ENCODE measurements at places on chromosomes 4 and X. TPM values are rescaled to one million over a fixed set of nuclear protein-coding genes. Genes with fewer than 3 reads are reported as not detected.

DNA sequence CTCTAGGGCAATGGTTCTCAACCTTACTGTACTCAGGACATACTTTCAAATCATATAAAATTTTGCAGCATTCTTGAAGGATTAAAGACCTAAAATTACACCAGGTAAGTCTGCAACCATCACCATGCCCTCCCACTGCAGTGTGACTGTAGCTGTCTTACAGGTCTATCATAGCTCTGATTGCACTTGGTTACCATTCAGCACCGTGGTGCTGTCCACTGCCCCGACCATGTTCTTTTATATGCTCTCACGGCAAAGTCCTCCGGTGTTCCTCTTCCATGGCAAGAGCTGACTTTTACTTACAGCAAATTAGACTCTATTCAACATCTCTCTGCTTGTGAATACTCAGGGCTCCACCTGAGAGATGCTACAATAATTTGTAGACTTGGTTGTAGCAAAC, 11.5 kb downstream of the CRMP1 start:
- H3K27me3 ChIP-seq: peaks cover 13% of the 10 kb centered on the region
- no peak for DNase-seq

- no peak overlapping the region for H3K27ac ChIP-seq
- no peak for DNase-seq
- no peaks in the 10 kb centered on the region for H3K4me1 ChIP-seq
- peaks cover 2% of the 10 kb centered on the region for H3K27me3 ChIP-seq
These were observed 1.2 kb downstream of the C4orf50 start for GRCh38 chr4:6017030-6017429.

- H3K4me3 ChIP-seq: no peak overlapping the region
- H3K27ac ChIP-seq: no peak overlapping the region
- no peaks in the 10 kb centered on the region for H3K36me3 ChIP-seq
- peaks cover 15% of the 10 kb centered on the region for H3K4me1 ChIP-seq
- DNase-seq: no peak
These were observed 245.7 kb downstream of the TENM3 start for GRCh38 chr4:182488896-182489295.

- no peaks in the 10 kb centered on the region for H3K4me1 ChIP-seq
- H3K36me3 ChIP-seq: no peaks in the 10 kb centered on the region
- no peak overlapping the region for H3K4me3 ChIP-seq
- no peaks in the 10 kb centered on the region for H3K27me3 ChIP-seq
- DNase-seq: no peak
- no peak overlapping the region for H3K27ac ChIP-seq
These were observed 580.8 kb upstream of the FTHL17 start for GRCh38 chrX:31652650-31653049.

GRCh38 chr4:131989576-131989975, 1159.5 kb upstream of the PCDH10 start:
- DNase-seq: no peak
- H3K4me1 ChIP-seq: no peaks in the 10 kb centered on the region
- H3K4me3 ChIP-seq: no peak overlapping the region
- H3K27ac ChIP-seq: no peak overlapping the region

- DNase-seq: peak; percentile 25
- no peak overlapping the region for H3K4me3 ChIP-seq
- no peaks in the 10 kb centered on the region for H3K27me3 ChIP-seq
- no peaks in the 10 kb centered on the region for H3K36me3 ChIP-seq
- no peak overlapping the region for H3K27ac ChIP-seq
These were observed 33.2 kb downstream of the ARHGAP10 start for GRCh38 chr4:147765121-147765529.

DNA sequence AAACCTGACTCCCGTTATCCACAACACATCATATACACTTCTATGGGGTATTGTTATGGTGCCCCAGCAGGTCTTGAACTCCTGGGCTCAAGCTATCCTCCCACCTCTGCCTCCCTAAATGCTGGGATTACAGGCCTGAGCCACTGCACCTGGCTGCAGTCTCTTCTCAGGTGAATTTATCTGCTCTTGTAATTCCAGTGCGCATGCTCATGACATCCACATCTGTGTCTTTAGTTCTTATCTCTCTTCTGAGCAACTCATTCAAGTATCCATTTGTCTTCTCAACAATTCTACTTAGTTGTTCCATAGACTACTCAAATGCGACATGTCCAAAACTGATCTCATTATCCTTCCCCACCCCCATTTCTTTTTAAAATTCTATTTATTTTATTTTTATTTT, 20.5 kb upstream of the MID2 start:
- DNase-seq: no peak
- no peaks in the 10 kb centered on the region for H3K27me3 ChIP-seq
- H3K36me3 ChIP-seq: no peaks in the 10 kb centered on the region
- H3K4me3 ChIP-seq: no peak overlapping the region
- H3K4me1 ChIP-seq: no peaks in the 10 kb centered on the region

- no peak for DNase-seq
- H3K27me3 ChIP-seq: no peaks in the 10 kb centered on the region
- no peaks in the 10 kb centered on the region for H3K36me3 ChIP-seq
These were observed 181.8 kb upstream of the GPRIN3 start for GRCh38 chr4:89489338-89489771.

- DNase-seq: no peak
- H3K27me3 ChIP-seq: no peaks in the 10 kb centered on the region
- H3K36me3 ChIP-seq: no peaks in the 10 kb centered on the region
- no peak overlapping the region for H3K4me3 ChIP-seq
- H3K4me1 ChIP-seq: no peaks in the 10 kb centered on the region
- no peak overlapping the region for H3K27ac ChIP-seq
These were observed 13.1 kb upstream of the EOLA1 start for GRCh38 chrX:149527705-149528104.

DNA sequence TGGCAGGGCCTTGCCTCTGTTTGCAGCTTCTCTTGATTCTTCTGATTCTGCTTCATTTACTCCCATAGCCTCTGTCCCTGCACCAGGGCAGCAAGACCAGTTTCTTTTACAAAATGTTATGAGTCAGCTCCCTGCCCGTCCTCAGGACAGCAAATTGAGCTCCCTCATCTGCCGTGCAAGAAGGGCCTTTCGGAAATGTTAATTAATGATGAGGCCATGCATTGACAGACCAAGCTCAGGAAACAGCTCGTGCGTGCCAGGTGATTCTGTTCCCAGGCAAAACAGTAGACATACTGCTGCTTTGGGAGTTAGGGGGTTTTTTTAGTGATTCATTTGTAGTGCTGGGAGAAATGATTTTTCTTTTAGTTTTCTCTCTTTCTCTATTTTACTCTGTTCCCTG, 231.7 kb downstream of the FBXW7 start:
- peaks cover 28% of the 10 kb centered on the region for H3K27me3 ChIP-seq
- DNase-seq: peak; percentile 31
- no peak overlapping the region for H3K4me3 ChIP-seq
- H3K4me1 ChIP-seq: no peaks in the 10 kb centered on the region

- no peaks in the 10 kb centered on the region for H3K27me3 ChIP-seq
- H3K27ac ChIP-seq: no peak overlapping the region
- H3K4me1 ChIP-seq: peaks cover 5% of the 10 kb centered on the region
- no peaks in the 10 kb centered on the region for H3K36me3 ChIP-seq
- no peak overlapping the region for H3K4me3 ChIP-seq
These were observed 3.9 kb upstream of the UFSP2 start for GRCh38 chr4:185429660-185430059.

DNA sequence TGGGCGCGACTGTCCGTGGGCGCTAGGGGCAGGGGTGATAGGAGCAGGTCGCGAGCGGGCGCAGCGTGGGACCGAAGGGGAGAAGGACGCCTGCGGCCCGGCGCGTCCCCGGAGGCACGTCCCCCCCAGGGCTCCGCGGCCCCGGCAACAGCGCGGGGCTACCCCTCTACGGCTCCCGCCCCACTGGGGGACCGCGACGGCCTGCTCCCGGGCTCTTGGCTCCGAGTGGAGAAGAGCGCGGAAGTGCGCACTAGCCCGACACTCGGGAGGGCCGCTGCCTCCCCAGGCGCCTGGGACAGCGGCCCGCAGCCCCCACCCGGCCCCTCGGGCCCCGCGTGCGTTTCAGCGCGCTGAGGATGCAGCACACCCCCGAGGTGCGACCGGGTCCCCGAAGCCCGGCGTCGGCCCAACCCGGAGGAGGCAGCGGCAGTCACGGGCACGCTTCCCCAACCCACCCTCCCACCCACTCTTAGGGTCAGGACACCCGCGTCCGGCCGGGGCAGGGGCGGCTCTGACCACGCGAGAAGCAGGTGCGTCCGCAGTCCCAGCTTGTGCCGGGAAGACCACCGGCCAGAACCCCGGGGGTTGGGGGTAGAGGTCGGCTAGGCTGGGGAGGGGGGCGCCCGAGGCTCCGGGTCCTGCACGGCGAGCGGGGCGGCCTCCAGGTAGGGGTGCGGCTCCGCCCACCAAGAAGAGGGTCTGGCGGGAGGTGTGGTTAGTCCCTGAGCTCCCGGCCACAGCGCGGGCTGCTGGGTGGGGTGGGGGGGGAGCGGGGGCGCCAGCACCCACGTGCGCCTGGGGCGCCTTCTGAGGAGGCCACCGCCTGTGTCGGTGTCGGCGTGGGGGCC, 18.5 kb upstream of the NAT8L start:
- H3K27me3 ChIP-seq: peaks cover 16% of the 10 kb centered on the region
- no peak overlapping the region for H3K4me3 ChIP-seq
- no peak for DNase-seq
- no peaks in the 10 kb centered on the region for H3K36me3 ChIP-seq
- peaks cover 7% of the 10 kb centered on the region for H3K4me1 ChIP-seq

GRCh38 chr4:9963328-9963727, 58.0 kb downstream of the SLC2A9 start:
- H3K27ac ChIP-seq: no peak overlapping the region
- no peak overlapping the region for H3K4me3 ChIP-seq
- H3K36me3 ChIP-seq: no peaks in the 10 kb centered on the region
- no peaks in the 10 kb centered on the region for H3K4me1 ChIP-seq
- no peak for DNase-seq
- H3K27me3 ChIP-seq: no peaks in the 10 kb centered on the region

GRCh38 chr4:8230033-8230432, 30.9 kb downstream of the SH3TC1 start:
- H3K4me1 ChIP-seq: peaks cover 28% of the 10 kb centered on the region
- DNase-seq: no peak
- H3K27ac ChIP-seq: no peak overlapping the region
- H3K27me3 ChIP-seq: no peaks in the 10 kb centered on the region
- H3K36me3 ChIP-seq: no peaks in the 10 kb centered on the region

DNA sequence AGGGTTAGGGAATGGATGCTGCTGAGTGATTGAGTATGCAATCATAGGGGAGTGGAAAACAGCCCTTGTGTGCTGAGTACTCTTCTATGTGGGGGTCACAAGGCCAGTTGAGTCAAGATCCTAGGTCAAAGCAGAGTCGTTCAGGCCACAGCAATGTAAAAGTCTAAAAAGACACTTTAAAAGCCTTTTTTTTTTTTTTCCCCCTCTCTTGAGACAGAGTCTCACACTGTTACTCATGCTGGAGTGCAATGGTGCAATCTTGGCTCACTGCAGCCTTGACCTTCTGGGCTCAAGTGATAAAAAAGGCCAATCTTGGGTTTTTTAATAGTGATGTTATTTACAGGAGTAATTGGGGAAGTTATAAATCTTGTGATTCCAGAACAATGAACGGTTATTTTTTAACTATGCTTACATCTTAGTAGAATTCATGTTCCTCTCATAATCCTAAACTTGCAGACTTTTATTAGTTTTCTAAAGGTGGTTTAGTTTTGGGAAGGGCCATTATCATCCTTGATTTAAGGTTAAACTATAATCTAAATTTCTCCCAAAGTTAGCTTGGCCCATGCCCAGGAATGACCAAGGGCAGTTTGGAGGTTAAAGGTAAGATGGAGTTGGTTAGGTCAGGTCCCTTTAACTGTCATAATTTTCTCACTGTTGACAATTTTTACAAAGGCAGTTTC, 82.2 kb upstream of the BMP2K start:
- H3K4me3 ChIP-seq: no peak overlapping the region
- no peaks in the 10 kb centered on the region for H3K4me1 ChIP-seq
- no peak for DNase-seq
- H3K36me3 ChIP-seq: no peaks in the 10 kb centered on the region
- H3K27ac ChIP-seq: no peak overlapping the region

DNA sequence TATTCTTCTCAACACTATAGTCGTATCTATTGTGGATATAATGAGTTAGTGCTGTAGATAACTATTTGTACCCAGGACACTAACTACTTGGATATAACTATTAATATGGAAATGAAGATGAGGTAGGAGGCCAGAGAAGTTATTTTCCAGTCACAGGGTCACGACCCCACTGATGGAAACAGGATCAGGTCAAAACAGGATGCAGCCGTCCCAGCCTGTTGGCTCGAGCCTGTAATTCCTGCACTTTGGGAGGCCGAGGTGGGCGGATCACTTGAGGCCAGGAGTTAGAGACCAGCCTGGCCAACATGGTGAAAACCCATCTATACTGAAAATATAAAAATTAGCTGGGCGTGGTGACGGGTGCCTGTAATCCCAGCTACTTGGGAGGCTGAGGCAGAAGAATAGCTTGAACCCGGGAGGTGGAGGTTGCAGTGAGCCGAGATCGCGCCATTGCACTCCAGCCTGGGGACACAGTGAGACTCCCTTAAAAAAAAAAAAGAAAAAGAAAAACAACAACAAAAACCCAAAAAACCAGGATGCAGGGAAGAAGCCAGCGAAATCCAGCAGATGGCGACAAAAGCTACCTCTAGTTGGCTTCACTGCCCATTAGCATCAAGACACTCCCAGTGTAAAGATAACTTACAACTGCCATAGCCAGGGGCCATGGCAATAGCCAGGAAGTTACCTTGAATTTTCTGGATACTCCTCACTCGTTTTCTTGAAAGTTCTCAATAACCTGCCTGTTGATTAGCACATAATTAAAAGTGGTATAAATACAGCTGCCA, 37.9 kb upstream of the NKAP start:
- no peak for DNase-seq

DNA sequence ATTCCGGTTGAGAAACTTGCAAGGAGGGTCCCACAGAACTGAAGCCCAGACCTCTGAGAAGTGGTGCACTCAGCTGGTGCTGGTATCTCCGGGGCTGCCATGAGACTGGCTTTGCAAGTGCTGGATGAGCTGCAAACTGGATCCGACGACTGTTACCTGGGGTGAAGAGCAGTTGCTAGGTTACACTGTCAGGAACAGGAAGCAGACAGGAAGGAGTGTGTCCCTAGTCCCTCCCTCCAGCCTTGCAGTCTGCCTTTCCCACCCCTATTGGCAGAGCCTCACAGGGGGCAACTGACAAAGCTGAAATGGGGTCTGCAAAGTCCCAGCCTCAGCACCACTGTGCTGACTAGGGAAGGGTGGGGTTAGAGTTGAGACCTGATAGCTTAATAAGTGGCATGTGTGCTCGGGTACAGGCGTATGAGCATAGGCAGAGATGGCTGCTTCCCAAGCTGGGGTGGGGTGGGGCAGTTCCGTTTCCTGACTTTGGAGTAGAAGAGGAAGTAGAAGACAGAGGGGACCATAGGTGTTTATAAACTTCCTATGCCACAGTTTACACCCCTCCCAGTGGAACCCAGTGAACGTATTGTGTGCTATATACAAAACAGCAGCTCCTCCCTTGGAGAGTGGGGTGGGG, 18.0 kb downstream of the PPEF1 start:
- no peaks in the 10 kb centered on the region for H3K4me1 ChIP-seq
- no peak for DNase-seq
- H3K27ac ChIP-seq: no peak overlapping the region
- H3K36me3 ChIP-seq: no peaks in the 10 kb centered on the region
- H3K4me3 ChIP-seq: no peak overlapping the region

- no peaks in the 10 kb centered on the region for H3K4me1 ChIP-seq
- H3K4me3 ChIP-seq: no peak overlapping the region
- no peaks in the 10 kb centered on the region for H3K27me3 ChIP-seq
These were observed 8.8 kb downstream of the DDX60 start for GRCh38 chr4:168309781-168310180.

The ADGRG4 gene
- 0.14 TPM for total RNA-seq

The IL9R gene
- total RNA-seq: 0.14 TPM

The XPNPEP2 gene
- not detected for total RNA-seq

The FAM149A gene
- 1.2 TPM for total RNA-seq

The CCKAR gene
- not detected for total RNA-seq

The TLR2 gene
- total RNA-seq: 0.79 TPM

The VCX gene
- total RNA-seq: not detected

The PLCXD1 gene
- total RNA-seq: 25.9 TPM
